Kidney capillary endothelial cell (primary cell): ENCODE measurements at places on chromosomes 7 and 10.

- DNase-seq: no peak
These were observed 148.8 kb upstream of the TNRC18 start for GRCh38 chr7:5572439-5572838.

GRCh38 chr7:149257146-149257545, 4.8 kb upstream of the ZNF783 start:
- DNase-seq: peak; percentile 33

DNA sequence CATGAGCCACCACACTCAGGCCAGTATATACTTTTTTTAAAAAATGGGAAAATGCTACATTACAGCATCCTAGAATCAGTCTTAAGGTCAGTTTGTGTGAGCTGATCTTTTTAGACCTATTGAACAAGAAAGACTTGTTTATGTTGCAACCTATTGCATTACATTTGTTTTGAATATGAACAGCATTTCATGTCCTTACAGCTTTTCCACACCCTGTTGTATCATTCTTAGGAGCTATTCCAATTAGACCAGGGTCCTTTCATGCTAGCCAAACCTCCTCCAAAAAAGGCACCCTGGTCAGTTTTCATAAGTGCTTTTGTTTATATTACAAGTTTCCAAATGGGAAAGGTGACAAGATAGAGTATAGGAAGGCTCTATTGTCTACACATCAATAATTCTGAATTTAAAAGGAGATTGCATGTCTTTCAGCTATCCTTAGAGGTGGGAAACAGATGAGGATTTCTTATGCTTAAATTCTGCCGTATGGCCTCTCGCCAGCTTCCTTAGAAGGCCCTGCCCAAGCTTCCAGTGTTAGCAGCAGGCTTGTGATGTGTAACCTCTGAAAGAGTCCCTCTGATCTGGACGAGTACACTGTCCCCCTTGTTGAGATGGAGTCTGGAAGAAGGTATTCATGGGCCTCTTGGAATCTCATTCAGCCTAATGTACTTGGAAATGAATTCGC, 171.9 kb downstream of the OTUD1 start:
- no peak for DNase-seq

DNA sequence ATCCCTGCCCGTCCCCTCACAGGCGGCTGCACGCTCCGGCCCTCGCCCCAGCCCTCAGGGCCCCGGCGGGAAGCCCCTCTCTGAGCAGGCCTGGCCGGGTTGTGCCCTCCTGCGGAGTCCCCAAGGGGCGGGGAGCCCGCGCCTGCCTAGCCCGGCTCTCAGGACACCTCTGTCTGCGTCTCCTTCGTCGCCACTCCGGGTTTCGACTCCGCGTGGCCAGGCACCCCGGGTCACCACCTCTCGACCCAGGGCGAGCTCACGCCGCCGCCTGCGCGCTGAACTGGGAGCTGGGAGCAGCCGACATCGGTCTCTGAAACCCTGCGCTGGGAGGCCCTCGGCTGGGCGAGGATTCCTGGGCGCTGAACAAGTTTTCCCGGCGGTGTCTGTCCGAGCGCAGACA, 6.2 kb upstream of the OGDHL start:
- DNase-seq: no peak
